ENCODE measurements at places on chromosomes 12 and 14.

GRCh38 chr14:91062600-91062999 lies 2.2 kb upstream of the RPS6KA5 start:
- DNase-seq = no peak

- no peak for DNase-seq
Measured at GRCh38 chr12:39510001-39510400, 67.1 kb upstream of the KIF21A start.

DNA sequence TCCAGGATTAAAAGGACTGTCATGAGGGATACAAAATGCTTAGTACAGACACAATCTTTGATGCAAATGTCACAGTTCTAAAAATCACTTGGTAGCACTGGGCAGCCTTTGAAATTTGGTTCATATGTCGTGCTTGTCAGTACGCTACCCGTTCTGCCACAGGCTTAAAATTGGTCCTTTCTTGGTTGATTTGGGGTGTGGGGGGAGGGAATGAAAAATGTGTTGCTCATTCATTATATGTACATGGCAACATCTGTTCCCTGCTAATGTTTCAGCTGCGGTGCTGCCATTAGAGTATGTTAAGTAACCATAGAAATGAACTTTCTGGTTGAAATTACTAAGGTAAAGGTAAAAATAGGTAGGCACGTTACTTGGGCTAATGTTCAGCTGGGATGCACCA lies 155.4 kb upstream of the ARHGAP5 start:
- no peak for DNase-seq

DNA sequence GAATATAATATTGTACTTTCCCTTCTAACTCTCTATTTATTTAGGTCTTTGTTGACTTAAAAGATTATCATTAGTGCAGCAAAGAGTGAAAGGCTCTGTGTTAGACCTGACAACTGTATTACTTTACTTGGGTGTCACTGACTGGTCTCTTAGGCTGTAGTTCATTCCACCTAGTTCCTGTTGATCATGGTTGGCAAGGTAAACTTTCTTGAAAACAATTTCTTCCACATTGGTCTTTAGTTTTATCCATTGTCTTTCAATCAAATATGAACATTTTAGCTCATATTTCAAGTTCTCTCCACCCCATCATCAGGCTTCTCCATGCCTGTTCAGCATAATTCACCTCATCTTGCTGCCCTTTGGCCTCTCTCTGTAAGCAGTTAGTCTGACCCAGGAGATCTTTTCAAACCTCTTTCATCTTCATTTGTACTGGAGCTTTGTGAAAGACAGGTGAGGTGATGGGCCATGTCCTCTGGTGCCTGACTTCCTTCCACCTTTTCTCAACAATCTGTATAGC lies 32.1 kb upstream of the PPM1H start:
- no peak for DNase-seq

- no peak for DNase-seq
Measured at GRCh38 chr14:104794993-104795780, at the start of gene AKT1. TSS of gene AKT1 (minus strand) at chr14:104795748. CDS start at chr14:104792643, 3,105 bp downstream.

DNA sequence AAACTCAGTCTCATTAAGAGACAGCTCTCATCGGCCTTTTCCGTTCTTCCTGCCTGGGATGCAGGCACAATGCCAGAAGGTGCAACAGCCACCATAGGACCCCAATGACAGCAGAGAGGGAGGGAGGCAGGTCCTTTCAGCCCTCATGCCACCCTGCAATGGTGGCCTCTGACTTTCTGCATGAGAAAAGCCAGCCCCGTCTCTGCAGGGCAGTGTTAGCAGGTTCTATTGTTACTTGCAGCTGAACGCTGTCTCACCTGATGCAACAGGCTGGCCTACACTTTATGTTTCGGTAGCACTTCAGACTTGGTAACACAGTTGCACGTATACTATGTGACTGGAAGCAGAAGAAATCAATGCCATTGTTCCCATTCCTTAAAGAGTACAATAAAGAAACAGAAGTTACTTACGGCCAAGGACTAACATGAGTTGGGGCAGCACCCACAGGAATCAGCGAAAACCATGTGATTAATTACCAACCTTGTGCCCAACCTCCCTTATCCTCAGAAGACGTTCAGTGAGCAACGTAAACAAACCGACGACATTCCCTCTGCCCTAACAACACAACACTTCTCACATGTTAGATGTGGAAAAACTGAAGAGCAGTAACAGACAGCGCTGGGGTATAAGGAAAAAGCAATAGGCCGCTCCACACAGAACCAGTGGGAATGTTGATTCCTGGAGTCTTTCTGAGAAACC lies 102.1 kb downstream of the RIMBP2 start:
- DNase-seq = no peak
